ENCODE measurements at places on chromosomes 3 and 15.

GRCh38 chr15:91482799-91483198 lies 370.7 kb upstream of the SLCO3A1 start:
- DNase-seq, result no peak

DNA sequence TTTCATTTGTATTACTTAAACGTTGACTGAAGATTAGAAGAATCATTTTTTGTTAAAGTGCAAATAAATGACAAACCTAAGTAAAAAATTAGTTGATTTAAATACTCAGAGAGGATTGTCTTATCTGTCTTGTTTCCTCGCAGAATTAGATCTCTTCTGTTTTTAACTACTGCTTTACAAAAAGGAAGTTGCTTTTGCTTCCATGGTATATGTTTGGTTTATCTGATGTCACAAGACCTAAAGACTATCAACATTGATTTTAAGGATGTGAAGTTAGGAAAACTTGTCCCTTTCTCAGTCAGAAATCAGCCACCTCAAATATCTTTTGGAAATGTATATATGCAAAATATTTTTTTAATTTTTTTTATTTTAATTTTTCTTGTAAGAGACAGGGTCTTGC lies 28.7 kb downstream of the GPR171 start:
- DNase-seq, result no peak

GRCh38 chr3:126750756-126751121 lies 46.7 kb downstream of the CHCHD6 start:
- DNase-seq, result no peak

GRCh38 chr3:73418681-73419080 lies 206.1 kb downstream of the PDZRN3 start:
- DNase-seq, result no peak

DNA sequence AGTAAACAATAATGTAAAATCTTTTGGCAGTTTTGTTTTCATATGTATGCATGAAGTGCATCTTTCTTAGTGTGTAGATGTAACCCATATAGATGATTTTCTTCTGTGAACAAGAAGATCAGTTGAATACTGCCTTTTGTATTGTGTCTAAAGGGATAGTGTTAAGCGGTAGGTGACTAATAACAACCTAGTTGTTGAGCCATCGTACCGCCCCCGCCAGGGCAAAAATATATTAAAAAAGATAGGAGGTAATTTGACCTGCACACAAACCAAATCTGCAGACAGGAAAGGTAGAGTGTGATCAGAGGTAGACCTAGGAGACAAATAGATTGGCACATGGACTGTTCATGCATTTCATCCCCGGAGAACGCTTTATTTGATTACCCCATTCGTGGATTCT lies 3.3 kb upstream of the GMNC start:
- DNase-seq, result no peak

DNA sequence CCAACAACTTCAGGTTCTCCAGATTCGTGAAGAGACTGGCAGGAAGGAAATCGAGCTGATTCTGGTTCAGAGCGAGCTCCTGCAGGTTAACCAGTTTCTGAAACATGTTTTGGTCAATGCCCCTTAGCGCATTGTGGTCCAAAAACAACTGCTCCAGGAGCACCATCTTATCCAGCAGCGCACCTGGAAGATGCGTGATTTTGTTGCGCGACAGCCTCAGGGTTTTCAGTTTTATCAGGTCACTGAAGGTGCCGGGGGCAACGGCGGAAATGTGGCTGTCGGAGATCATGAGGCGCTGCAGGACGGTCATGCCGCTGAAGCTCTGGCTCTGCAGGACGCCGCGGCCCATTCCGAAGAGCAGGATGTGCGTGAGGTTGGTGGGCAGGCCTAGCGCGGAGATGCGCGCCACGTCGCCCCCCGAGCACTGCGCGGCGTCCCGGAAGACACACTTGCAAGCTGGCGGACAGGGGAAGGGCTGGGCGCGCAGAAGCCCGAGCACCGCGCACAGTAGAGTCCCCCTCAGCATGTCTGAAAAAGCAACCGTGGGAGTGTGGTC lies 1.2 kb downstream of the GP5 start:
- no peak for DNase-seq

DNA sequence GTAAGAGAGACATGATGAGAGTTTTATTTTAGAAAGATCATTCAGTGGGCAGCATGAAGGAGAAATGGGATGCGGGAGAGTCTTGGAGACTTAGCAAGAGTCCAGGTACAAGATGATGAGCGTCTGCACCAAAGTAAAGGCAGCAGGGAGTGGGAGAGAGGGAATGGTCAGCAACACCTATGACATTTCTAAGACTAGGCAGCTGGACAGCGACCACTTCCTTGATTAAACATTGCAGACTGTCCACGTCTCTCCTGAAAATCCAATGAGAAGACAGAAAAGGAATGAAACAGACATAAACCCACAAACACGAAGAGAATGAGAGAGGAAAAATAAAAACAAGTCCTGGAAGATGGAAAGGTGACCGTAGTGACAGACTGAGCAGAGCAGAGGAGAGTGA lies 46.7 kb upstream of the HEG1 start:
- no peak for DNase-seq

- DNase-seq, result no peak
Observed at GRCh38 chr3:112897791-112898190, 51.1 kb upstream of the CD200R1L start.

DNA sequence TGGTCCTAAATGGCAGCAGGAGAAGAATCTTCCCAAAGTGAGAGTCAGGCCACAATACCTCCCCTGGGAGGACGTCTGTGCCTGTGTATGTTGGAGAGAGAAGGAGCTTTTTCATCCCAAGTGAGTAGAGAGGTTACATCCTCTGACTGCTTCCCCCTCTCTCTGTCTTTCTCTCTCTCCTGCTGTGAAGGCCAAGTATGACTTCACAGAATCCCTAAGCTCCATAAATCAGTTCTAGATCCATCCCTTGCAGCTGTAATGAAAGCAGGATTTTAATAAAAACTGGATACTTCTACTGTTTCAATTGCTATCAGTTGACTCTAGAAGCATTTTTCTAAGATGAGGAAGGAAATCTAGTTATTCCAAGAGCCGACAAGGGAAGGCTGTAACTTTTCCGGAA lies 389.1 kb upstream of the PROK2 start:
- no peak for DNase-seq

GRCh38 chr3:112302150-112302830 lies 8.3 kb upstream of the SLC9C1 start:
- no peak for DNase-seq

- no peak for DNase-seq
Observed at GRCh38 chr3:85584779-85585356, 626.1 kb downstream of the CADM2 start.

DNA sequence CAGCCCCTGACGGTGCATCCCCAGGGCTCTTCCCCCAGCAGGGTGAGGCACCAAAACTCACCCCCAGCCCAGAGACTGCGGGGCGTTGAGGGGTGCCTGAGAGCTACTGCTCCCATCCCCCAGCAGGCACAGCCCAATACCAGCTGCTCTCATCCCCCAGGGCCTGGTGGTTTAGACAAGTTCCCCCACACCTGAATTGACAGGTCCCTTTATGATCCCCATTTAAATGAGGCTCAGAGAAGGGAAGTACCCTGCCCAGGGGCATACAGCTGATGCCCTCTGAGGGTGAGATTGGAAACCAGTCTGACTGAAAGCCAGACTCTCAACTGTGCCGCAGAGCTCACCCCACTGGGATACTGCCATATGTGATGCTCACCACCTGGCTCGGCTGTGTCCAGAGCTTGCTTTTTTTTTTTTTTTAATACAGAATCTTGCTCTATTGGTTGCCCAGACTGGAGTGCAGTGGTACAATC lies 20.1 kb downstream of the DUSP7 start:
- no peak for DNase-seq

DNA sequence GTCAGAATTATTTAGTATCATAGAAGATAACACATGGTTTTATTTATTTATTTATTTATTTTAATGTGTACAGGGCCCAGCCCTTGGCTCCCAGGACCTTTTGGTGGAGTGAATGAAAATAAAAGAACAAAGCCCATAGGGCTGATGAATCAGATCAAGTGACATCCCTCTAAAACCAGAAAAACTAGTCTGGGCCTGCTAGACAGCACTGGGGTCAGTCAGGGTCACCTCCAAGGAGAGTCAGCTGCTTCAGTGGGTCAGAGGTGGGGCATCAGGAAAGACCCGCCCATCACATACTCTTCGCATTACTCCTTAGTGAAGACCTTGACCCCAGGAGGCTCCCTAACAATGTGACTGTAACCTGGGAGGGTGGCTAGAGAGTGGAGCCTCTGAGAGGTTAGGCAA lies 12.8 kb downstream of the PPCDC start:
- DNase-seq, result no peak

GRCh38 chr3:18428036-18428435 lies 2.9 kb upstream of the SATB1 start:
- DNase-seq, result no peak

DNA sequence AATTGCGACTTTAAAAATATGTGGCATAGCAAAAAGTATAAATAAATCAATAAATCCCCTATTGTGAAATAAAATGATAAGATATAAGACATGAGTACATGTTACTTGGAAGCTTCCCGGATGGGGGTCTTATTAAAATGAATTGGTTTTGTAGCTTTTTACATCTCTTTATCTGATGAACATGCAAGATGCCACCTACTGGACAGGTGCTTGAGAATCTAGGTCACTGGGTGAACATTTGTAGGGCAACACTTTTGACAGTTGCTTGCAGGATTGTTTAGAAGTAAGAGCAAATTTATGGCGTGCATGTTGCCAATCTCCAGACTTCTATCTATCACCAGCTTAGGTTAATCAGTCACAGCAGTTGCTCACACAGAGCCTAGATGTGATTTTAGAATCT lies 362.7 kb upstream of the SUCLG2 start:
- DNase-seq, result no peak

- DNase-seq, result no peak
Observed at GRCh38 chr3:119595639-119596334, 1.9 kb upstream of the PLA1A start.

DNA sequence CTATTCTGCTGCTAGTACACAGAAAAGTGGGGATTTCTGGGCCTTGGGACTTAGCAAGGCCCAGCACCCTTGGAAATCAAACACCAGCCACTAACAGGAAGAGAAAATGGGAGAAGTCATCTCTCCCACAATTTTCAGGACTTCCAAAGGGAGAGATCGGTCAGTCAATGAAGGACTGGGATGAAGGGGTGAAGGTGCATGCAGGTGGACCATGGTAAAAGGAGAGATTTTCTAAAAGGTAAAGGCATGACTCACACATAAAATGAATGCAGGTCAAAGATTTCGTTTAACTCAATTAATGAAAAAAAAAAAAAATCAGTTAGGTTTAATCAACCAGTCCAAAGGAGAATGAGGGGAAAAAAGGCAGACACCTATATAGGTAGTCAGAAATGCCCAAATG lies 176.4 kb upstream of the PROK2 start:
- DNase-seq, result no peak

GRCh38 chr3:23594066-23594465 lies 211.7 kb upstream of the UBE2E1 start:
- no peak for DNase-seq

GRCh38 chr3:141392897-141393734 lies 24.8 kb downstream of the ZBTB38 start:
- DNase-seq, result no peak

- no peak for DNase-seq
Observed at GRCh38 chr3:188513662-188514328, 359.8 kb downstream of the LPP start.

- no peak for DNase-seq
Observed at GRCh38 chr3:23808525-23808924, 2.8 kb downstream of the UBE2E1 start.

GRCh38 chr3:100402256-100402655 lies 917 bp downstream of the LNP1 start:
- DNase-seq, result no peak

DNA sequence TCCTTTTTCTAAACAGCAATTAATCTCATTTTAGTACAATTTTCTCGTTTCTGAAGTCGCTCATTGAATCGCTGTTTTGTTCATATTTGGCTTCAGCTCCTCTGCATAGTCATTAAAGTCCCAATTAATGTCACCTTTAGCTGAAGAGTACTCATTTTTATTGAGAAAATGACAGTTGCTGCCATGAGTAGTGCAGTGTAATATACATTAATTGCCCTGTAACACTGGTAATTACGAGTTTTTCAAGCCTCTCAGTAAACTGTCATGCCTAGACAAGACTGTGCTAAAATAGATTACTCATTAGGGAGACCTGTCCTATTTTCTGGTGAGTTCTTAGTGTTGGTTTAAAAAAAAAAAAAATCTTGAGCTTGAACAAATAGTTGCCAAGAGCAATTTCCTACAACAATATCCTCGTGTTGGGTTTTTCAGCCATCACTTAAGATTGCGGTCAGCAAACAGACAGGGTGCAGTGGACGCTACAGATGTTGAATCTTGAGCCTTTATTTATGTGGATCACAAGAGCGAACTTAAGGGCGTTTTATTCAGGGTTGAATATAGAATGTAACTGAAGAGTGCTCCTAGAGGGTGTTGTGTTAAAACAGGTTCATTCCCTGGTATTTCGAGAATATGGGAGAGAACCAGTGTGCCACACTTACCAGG lies 176.0 kb downstream of the CDIN1 start:
- no peak for DNase-seq

GRCh38 chr3:14125193-14126016 lies 553 bp downstream of the TMEM43 start:
- DNase-seq, result peak; percentile 93

GRCh38 chr3:74456166-74456565 lies 158.3 kb downstream of the CNTN3 start:
- no peak for DNase-seq

- DNase-seq, result no peak
Observed at GRCh38 chr15:90917569-90917968, 14.5 kb downstream of the MAN2A2 start.

- no peak for DNase-seq
Observed at GRCh38 chr15:73797366-73798158, 44.4 kb upstream of the INSYN1 start.

DNA sequence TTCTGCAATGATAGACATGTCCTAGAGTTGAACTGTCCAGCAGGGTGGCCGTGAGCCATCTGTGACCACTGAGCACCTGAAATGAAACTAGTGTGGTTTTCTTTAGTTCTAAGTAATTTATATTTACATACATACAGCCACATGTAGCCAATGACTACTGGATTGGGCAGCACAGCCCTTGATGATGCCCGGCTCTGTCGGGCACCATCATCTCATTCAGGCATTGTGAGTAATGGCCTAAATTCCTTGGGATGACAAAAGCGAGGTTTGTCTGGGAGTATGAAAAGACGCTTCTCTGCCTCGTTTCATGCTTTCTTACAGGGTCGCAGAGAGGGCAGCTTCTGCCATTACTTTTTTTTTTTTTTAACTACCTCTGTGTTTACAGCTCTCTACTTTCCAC lies 251.9 kb upstream of the HES1 start:
- DNase-seq, result no peak

GRCh38 chr3:24529210-24529609 lies 34.6 kb upstream of the THRB start:
- DNase-seq, result no peak

GRCh38 chr3:9915254-9916141 lies 1.4 kb upstream of the IL17RC start:
- no peak for DNase-seq

GRCh38 chr3:113021471-113021870 lies 30.7 kb downstream of the GTPBP8 start:
- DNase-seq, result no peak

- no peak for DNase-seq
Observed at GRCh38 chr3:10766049-10766705, 49.9 kb upstream of the SLC6A11 start.

GRCh38 chr3:184678317-184679055 lies 33.4 kb downstream of the MAGEF1 start:
- no peak for DNase-seq
